ENCODE measurements at places on chromosomes 11 and 22. TPM values are rescaled to one million over a fixed set of nuclear protein-coding genes. Genes with fewer than 3 reads are reported as not detected.

The CDC42BPG gene
- polyA plus RNA-seq, result 2.2 TPM

The FAM111B gene
- 3.5 TPM for polyA plus RNA-seq

DNA sequence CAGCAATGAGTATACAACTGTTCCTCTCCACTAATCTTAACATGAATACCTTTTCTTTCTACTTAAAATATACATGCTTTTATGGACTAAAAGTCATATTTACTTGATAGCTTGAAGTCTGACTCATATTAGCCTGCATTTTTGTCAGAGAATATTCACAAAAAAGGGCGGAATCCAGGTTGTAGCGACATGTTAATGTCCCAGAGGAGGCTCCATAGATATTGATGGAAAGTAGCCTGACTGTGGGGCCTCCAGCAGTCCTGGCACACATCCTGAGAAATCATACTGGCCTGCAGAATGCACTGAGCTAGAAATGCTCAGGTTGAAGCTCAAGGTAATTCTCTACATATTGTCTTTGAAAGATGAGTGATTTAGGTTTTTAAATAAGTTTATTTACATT lies 1051.1 kb downstream of the NTM start:
- H3K4me1 ChIP-seq, result no peaks in the 10 kb centered on the region
- H3K4me3 ChIP-seq, result no peak overlapping the region
- DNase-seq, result no peak
- H3K36me3 ChIP-seq, result no peaks in the 10 kb centered on the region

The C11orf21 gene
- polyA plus RNA-seq, result 1.8 TPM

The STK33 gene
- 21.5 TPM for polyA plus RNA-seq

Data from cardiac muscle cell (in vitro differentiated cells and primary cell).